ENCODE measurements at places on chromosomes 11 and 22. TPM values are rescaled to one million over a fixed set of nuclear protein-coding genes. Genes with fewer than 3 reads are reported as not detected.
A peak's percentile ranks its signal among the peaks of the same experiment; 100 is the strongest.

The ZC3H12C gene
- total RNA-seq = 49.7 TPM

The KRTAP5-11 gene
- not detected for total RNA-seq

The MPPED2 gene
- total RNA-seq = 85.7 TPM

The BAIAP2L2 gene
- 1.7 TPM for total RNA-seq

The MPZL3 gene
- total RNA-seq = 13.6 TPM

The SLC6A5 gene
- not detected for total RNA-seq

DNA sequence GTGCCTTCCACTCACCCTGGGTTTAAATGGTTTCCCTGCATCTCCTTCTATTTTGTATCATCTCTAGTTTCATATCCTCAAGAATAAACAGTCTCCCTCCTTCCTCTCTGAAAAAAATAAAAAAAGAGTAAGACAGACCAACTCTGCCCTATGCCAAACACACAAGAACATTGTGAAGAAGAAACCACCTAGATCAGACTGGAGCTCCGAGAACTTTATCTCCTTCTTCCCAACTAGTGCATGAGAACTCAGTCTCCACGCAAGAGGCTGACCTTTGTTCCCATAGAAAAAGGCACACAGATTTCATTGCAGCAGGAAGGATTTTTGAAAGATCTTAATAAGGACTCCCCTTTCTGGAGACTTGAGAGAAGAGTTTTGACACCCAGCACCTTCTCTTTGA, 8.7 kb upstream of the PEX26 start:
- no peak for DNase-seq

DNA sequence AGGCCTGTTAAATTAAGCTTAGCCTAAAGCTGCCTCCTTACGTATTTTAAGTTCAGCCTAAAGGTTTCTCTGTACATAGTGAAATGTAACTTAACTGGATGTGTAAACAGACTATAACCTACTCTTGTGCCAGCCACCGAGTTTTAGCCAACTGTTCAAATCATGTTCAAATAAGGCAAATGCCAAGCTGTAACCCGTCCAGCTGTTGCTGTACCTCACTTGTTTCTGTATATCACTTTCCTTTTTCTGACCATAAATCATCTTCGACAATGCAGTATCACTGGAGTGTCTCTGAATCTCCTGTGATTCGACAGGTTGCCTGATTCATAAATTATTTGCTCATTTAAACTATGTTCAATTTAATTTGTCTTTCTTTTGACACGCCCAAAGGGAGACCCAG, 4.0 kb upstream of the PLAAT5 start:
- DNase-seq = no peak

GRCh38 chr22:36425977-36426523, 38.3 kb upstream of the MYH9 start:
- no peak for DNase-seq

DNA sequence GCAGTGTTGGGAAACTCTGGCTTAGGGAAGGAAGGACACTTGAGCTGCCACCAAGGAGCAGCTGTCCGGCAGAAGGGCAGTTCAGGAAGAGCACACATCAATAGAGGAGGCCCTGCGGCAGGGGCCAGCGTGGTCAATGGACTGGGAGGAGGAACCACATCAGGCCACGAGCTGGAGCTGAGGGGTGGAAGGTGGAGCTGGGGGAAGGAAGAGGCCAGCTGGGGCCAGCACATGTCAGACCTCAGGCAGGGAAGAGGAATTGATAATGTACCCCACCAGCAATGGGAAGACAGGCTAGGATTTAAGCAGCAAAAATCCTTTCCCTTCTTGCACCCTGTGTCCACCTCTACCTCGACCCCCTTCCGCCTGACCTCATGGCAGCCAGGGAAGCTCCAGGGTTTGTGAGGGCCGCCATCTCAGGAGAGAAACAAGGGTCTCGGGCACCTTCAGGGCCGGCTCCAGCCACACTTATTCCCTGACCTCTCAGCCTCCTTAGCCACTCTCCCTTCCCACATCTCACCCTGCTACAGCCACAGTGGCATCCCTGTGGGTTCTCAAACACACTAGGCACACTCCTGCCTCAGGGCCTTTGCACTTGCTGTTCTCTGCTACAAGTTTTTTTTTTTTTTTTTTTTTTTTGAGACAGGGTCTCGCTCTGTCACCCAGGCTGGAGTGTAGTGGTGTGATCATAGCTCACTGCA, 157.8 kb upstream of the GRK3 start:
- no peak for DNase-seq

DNA sequence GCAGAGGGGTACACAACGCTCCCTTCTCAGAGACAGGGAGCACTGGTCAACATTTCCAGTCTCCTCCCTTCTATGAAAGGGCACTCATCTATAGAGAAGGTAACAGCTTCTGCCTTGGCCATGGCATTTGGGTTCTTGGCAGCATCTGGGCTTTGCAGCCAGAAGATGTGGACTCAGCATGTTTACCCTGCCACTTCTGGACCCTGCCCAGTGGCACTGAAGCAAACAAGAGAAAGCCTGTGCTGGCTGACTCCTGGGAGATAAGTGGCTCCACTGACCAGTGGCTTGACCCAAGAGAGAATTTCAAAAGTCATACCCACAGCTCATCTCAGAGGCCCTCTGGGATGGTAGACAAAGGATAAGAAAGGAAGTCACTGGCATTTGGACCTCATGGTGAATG, 8.0 kb downstream of the CSNK2A3 start:
- DNase-seq = peak; percentile 78

GRCh38 chr11:98060759-98061158, 960.0 kb upstream of the CNTN5 start:
- DNase-seq = no peak

DNA sequence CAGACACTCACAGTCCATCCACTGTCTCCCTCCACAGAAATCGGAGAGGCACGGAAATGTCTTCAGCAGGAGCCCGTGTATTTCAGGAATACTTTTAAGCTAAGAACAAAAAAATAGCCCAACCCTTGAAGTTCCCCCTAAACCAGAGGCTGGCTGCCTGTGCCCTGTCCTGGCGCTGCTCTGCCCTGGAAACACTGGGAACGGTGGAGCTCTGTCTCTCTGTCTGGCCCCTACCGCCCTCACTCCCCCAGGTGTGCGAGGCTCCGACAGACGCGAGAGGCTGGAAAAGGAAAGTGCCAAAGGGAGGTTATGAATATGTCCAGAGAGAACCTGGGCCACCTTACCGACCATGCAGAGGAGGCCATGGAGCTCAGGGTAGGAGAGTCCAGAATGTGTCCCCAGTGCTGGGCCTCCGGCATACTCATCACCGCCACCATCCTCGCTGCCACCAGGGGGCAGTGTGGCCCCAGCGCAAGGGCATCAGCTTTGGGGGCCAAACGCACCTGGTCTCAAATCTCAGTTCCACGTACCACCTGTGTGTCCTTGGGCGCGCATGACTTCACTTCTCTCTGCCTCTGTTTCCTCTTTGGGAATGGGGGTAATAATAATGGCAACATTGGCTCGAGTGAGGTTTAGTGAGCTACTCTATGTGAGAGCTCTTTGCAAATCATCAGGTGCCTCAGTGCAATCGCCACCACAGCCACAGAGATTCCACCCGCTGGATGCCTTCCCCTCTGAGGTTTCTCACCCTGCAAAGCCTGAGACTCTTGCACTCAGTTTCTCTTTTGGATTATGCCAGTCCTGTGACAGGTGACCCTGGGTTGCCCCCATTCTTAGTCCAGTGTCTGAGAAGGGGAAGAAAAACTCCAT, 10.4 kb upstream of the SLCO2B1 start:
- DNase-seq = peak; percentile 57

DNA sequence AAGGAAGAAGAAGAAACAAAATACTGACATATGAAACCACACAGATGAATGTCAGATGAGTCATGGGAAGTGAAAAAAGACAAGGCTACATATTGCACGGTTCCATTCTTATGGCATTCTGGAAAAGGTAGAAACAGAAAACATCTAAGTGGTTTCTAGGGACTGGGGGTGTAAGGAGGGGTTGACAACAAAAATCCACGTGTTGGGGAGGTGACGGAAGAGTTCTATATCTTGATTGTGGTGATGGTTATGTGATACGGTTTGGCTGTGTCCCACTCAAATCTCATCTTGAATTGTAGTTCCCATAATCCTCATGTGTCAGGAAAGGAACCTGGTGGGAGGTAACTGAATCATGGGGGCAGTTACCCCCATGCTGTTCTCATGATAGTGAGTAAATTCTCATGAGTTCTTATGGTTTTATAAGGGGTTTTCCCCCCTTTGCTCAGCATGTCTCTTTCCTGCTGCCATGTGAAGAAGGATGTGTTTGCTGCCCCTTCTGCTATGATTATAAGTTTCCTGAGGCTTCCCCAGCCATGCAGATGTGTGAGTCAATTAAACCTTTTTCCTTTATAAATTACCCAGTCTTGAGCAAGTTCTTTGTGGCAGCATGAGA, 6.4 kb upstream of the ARFGAP3 start:
- no peak for DNase-seq

DNA sequence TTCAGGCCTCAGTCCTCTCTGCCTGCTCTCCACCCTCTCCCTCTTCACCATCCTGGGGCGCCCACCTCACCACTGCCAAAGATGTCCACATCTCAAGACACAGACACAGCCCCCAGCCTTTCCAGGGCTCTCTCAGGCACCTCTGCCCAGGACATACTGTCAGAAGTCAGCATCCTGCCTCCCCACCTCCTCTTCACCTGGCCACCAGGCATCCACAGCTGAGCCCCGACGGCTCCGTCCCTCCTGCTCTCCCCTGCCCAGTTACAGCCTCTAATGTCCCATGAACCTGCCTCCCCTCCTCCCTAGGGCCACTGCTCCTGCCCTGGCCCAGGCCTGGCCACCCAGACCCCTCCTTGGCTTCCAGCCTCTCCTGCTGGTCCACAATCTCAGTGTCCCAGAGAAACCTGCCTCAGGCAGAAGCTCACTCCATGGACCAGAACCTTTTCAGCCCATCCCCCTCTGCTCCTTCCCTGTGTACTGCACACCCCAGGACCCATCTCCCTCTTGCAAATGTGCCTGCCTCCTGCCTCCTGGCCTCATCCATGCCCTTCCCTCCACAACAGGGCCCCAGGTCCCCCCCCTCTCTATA, 3.2 kb downstream of the LTBP3 start:
- DNase-seq = no peak

- DNase-seq = no peak
Measured at GRCh38 chr11:33530815-33531214, 169.8 kb downstream of the C11orf91 start.

DNA sequence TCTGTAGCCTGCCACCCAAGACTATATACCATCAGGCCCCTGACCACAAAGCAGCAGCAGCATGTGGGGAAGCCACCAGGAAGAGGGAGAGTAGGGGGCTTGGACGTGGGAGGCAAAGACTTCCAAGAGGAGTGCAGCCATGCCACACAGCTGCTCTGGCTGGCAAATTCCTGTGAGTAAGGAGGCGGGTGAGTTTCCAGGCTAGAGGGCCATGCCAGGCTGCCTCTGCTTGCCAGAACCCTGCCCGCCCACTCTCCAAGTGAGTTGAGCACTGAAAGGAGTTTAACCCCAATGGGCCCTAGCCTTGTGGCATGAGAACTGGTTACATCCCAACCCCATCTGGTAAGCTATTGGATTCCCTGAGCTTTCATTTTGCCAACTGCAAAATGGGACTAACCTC, 4.7 kb upstream of the DGAT2 start:
- peak; percentile 64 for DNase-seq

GRCh38 chr11:121268581-121268980, 24.0 kb upstream of the SC5D start:
- DNase-seq = no peak

DNA sequence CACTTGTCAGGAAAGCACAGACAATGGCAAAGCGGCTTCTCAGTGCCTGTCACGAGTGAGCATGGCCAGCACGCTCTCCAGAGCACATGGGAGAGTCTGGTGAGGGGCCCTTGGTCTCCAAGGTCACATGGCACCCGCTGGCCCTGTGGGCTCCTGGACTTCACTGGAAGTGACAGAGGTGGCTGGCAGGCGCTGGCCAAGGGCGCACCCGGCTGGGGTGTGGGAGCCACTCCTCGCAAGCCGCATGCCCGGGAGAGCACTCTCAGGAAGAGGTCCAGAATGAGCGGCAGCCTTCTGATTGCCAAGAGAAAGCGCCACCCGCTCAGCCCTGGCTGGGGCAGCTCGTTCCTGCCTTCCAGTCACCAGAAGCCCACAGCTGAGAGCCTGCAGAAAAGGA, 17.1 kb upstream of the MOB2 start:
- DNase-seq = peak; percentile 60

DNA sequence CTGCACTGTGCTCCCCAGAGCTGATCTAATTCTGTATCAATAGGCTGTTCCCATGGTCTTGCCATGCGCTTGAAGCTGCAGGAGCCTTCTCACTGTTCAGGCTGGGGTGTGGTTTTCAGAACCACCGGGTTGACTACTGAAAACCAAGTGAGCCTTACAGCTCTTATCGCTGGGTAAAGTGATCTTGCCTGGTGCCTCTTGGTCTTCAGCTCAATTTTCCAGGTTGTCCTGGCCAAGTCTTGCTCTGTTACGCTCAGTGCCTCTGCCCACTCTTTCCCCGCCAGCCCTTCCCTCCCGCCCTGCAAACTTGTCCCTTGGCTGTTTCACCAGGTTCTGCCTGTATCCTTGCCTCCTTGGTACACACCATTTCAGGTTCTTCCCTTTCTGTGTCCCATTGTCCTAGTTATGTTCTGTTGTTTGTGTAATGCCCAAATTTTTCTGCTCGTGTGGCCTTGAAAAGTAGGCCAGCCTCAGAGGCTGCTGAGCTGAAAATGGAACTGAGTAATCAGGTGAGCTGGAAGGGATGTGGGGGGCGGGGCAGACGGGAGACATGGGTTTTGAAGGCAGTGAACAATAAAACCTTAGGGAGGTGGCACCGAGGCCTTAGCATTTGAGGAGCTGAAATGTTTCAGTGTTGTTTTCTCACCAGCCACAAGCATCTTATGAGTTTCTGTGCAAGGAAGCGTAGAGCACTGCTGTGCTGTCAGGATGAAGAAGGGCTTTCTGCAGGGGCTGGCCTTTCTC, 11.2 kb downstream of the PEX26 start:
- peak; percentile 58 for DNase-seq

- no peak for DNase-seq
Measured at GRCh38 chr22:23219317-23219716, 39.0 kb downstream of the BCR start.

GRCh38 chr11:12694183-12694531, 19.9 kb downstream of the TEAD1 start:
- peak; percentile 56 for DNase-seq

DNA sequence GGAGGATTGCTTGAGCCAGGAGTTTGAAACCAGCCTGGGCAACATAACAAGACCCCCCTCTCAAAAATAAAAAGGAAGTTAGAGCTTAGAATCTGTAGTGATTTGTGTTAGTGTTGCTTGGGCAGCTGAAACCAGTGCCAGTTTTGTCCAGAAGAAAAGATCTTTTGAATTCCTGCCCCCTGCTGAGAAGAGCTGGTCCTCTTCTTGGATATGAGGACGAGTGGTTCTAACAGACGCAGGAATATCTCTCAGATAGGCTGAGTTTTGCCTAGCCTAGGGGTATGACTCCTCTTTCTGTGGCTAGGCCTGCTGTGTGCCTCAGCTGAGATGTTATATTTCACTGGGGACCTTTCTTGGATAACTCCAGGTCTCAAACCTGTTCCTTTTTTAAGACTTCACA, 102.8 kb downstream of the STIM1 start:
- DNase-seq = peak; percentile 26
